ENCODE measurements at places on chromosomes 16 and 17.

DNA sequence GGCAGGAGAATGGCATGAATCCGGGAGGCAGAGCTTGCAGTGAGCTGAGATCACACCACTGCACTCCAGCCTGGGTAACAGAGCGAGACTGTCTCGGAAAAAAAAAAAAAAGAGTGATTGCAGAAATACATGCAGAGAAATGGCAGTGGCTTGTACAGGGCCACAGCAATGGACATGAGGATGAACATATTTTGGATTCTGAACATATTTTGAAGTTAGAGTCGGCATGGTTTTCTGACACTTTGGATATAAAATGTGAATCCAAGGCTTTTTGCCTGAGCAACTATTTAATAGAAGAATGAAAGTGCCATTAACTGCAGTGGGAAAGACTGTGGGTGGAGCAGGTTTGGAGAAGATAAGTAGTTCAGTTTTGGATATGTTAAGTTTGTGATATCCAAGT is 35.8 kb downstream of the CPD start:
- DNase-seq: no peak

GRCh38 chr17:66275651-66276050 is 26.8 kb upstream of the PRKCA start:
- no peak for DNase-seq

DNA sequence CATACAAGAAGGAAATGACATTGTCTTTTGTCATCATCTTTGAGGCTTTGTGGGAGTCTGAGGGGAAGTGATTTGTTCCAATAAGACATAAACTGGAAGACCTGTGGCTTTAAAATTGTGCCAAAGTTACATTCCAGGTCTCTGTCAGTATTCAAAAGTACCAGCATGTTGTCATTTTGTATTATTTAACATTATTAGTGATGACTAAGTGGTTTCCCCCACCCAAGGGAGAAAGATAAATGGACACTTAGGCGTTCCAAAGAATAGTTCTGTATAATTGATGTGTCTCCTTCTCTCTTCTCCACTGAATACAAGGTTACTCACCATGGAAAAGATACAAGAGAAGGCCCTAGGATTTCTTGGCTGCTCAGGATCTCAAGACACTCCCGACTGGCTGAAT is 3.8 kb downstream of the CFAP97D1 start:
- DNase-seq: no peak

GRCh38 chr17:38654411-38655398 is 20.1 kb downstream of the EPOP start:
- DNase-seq: no peak

DNA sequence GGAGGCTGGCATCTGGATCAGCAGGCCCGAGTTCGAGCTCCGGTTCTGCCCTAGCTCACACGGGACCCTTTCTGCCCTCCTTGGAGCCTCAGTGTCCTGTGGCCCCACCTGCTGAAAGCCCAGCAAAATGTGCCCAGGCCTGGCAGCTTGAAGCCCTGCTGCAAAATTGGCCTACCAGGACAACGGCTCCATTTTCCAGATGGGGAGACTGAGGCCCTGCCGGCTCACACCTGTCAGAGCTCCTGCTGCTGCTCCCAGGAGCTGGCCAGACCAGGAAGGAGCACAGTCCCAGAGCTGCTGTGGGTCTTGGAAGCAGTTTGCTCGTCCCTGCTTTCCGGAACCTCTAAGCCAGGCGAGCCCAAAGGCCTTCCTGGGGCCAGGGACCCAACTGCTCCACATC is 17.4 kb downstream of the ZNF469 start:
- DNase-seq: no peak

GRCh38 chr17:17526369-17526768 is 30.2 kb upstream of the RASD1 start:
- DNase-seq: no peak

DNA sequence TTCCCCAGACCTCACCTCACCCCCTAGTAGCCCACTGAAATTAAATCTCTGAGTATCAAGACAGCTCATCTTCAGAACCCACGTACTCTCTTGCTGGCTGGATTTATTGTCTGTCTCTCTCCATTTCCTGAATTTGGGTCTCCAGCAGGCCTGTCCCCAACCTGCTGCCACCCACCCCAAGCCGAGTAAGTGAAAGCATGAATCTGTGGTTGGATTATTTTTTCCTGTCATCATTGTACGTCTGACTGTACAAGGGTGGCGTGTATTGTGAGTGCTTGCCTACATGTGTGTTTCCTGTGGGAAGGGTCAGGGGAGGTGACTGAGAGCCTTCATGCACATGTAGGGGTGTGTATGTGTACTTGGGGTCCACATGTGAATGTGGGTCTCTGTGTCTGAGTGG is 5.4 kb downstream of the TNP2 start:
- DNase-seq: no peak

DNA sequence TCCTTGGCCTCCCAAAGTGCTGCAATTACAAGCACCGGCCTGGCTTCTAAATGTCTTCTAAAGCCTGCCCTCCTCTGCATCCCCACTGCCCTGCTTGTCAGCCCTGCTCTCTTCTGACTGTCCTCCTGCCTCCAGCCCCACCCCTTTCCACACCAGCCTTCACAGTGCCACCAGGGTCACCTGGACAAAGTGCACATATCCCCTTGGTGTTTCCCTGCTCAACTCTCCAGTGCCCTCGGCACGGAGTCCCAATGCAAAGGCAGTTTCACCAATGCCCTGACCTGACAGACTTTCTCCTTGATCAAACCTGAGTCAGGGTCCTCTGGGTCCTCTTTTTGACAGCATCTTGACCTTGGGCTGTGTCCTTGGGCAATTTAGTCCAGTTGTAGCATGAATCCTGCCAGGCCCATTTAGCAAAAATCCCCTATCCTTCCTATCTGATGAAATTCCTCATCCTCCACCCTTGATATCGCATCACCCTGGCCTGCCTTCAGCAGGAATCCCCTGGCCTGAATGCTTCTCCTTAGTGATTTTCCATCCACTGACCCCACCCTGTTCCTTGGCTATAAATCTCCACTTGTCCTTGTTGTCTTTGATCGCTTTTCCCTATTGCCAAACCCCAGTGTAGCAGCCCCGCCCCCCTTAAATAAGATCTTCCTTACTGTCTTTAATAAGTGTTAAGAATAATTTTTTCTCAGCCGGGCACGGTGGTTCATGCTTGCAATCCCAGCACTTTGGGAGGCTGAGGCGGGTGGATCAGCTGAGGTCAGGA is 42.7 kb upstream of the ETV4 start:
- no peak for DNase-seq

GRCh38 chr16:57240851-57241250 is 4.2 kb upstream of the ARL2BP start:
- no peak for DNase-seq

DNA sequence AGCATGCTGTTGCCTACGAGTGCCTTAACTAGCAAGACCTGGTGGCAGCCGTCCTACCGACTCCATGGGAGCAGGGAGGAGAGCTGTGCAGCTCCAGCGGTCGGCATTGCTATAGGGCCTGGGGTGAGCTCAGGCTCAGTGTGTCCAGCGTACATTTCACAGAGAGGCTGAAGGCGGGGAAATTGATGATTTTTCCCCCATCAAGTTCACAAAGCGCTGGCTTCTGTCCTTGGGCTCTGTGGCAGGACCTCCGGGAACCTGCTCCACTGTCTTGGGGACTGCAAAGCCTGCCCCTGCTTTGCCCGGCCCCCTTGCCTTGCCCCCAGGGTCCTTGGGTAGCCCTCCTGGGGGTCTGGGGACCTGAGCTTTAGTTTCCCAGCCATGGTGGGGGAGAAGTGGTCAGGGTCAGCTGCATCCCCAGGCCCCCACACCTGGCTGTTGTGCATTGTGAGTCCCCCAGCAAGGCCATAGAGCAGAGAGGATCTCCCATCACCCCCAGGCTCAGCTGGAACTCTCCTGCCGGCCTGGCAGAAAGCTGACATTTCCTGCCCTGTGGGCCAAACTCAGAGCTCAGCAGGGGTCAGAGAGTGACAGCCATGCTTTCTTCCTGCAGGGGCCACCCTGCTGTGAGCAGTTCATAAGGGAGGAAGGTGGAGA is 3.9 kb upstream of the KCNJ18 start:
- no peak for DNase-seq

DNA sequence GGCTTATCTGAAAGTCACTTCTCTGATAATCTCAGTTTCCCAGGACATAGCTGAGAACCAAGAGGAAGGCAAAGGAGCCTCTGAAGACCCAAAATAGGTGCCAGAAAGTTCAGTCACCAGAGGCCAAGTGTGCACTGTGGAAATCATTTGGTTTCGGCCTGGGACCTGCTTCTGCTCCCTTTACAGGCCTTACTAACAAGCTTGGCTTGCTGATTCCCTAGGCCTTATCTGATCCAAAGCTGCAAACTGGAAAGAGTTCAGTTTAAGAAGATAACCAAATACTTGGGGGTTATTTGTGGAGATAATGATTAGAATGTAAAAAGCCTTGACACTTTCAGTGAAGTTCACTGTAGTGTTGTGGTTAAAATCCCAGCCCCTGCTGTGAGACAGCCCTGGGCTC is 17.0 kb downstream of the ITGA3 start:
- no peak for DNase-seq

DNA sequence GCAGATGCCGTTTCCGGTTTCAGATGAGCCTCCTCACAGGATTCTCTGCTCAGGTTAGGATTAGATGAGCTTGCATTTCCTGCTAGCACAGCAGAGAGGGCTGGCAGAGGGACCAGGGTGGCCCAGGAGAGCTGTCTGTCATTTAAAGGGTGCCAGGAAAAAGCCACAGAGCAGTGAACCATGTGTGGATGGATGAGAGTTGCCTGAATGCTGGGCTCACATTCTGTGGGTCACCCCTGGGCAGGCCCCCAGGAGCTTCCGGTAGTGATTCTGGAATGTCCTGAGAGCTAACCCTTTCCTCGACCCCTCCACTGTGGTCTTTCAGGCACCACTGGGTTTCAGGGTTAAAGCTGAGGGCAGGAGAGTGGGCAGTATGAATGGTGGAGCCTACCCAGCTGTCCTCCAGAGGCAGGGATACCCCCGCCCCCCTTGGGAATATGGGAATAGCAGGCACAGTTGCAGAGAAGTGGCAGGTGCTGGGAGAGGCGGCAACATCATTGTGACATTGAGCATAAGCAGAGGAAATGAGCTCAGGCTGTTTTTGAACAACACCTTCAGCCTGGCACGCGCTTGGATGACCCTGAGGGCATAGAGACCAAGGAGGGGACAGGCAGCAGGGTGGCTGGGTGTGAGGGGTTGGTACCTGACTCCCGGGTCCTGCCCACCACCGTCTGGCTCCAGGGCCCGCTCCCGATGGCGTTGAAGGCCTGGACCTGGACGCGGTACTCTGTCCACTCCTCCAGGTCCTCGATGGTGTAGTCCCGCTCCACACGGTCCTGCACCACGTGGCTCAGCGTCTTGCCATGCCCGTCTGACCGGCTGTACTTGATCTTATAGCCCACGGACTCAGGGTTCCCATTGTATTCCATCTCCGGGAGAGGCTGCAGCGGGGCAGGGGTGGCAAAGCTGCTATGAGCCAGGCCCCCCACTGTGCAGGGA is 83.0 kb upstream of the CDC42EP4 start:
- DNase-seq: no peak

DNA sequence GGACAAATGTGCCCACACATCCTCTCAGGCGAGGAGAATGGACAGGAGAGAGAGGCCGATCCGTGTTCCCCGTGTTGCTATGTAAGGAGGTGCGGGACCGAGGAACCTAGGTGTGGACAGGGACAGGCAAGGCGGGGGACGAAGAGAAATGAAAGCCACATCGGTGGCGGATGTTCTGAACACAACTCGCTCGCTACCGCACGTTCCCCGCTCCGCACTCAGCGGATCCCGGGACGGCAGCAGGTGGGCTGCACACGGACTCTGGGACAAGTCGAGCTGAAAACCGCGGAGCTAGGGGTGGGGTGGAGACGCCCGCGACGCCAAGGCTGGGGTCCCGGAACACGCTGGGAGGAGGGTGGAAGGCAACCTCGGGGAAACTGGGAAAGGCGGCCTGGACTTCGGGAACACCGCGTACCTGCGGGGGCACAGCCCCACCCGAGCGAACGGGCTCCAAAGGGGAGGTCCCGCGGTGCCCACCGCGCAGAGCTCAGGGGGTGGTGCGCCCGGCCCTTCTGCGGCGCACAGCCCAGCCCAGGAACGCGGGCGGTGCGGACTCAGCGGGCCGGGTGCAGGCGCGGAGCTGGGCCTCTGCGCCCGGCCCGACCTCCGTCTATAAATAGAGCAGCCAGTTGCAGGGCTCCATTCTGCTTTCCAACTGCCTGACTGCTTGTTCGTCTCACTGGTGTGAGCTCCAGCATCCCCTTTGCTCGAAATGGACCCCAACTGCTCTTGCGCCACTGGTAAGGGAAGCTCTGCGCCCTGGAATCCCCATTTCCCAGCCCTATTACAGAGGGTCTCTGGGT is at the start of gene MT1E:
MT1E (plus strand) TSS at position 642 of the 803 bp plus-strand sequence; CDS start at position 713, 71 bp downstream.
- peak; percentile 79 for DNase-seq

GRCh38 chr16:53768167-53768566 is 64.2 kb downstream of the FTO start:
- DNase-seq: no peak

- no peak for DNase-seq
Observed at GRCh38 chr17:2943981-2944380, 119.4 kb downstream of the OR1D5 start.

- no peak for DNase-seq
Observed at GRCh38 chr16:27169511-27170071, 33.7 kb upstream of the KDM8 start.

DNA sequence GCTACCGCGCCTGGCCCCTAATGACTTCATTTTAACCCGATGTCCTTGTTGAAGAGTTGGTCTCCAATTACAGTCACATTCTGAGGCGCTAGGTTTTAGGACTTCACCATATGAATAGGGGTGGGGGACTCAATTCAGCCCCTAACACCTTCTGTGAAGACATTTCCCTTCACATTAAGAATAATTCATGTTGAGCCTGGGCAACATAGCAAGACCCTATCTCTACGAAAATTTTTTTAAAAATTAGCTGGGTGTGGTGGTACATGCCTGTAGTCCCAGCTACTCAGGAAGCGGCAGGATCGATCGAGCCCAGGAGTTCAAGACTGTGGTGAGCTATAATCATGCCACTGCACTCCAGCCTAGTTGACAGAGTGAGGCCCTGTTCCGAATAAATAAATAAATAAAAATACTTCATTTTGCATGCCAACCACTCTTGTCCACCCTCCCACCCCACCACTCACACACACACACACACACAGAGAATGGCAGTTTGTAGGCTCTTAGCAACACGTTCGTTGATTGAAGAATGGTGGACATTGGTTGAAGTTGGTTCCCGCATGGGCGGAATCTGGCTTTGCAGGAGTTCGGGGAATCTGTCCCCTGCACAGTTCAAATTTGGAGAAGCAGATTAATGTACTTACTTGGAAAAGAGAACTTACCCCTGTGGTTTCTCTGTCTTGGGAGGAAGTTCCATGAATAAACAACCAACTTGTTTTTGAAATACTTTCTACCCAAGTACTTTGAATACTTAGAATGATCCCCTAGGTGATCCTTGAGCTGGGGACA is 27.8 kb upstream of the TVP23A start:
- DNase-seq: no peak

- peak; percentile 34 for DNase-seq
Observed at GRCh38 chr16:52068447-52069074, 478.4 kb downstream of the TOX3 start.

- DNase-seq: peak; percentile 99
Observed at GRCh38 chr17:3004150-3004801, 59.1 kb downstream of the OR1D5 start.

GRCh38 chr16:70156207-70156978 is 17.2 kb upstream of the CLEC18C start:
- peak; percentile 54 for DNase-seq

GRCh38 chr17:50161023-50161910 is 4.5 kb upstream of the SGCA start:
- DNase-seq: peak; percentile 96

GRCh38 chr16:7449808-7450207 is 117.2 kb downstream of the RBFOX1 start:
- DNase-seq: no peak

GRCh38 chr17:2405247-2405926 is 4.5 kb upstream of the MNT start:
- no peak for DNase-seq

GRCh38 chr16:85899444-85899843 is 482 bp downstream of the IRF8 start:
- DNase-seq: no peak
